ENCODE measurements at places on chromosomes 5 and 9.

GRCh38 chr5:154868702-154869101 lies 10.3 kb downstream of the CNOT8 start:
- no peak for DNase-seq

GRCh38 chr5:60163762-60164161 lies 270.2 kb upstream of the PDE4D start:
- DNase-seq: no peak

DNA sequence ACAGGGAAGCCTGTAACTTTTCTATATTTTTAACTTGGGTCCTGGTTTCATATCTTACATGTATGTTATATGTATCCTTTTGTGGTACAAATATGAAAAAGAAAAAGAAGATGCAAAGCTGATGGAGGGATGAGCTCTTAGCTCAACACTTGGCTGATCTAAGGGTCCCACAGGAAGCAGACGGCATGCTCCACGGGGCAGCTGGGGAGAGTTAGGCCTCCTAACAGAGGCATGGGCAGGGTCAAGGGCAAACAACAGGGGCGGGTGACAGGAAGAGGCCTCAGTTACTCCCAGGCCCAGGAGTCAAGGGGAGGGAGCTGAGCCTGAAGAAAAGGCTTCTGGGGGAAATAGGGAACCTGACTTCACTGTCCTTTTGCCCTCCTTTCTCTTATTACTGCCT lies 287.2 kb downstream of the ZSWIM6 start:
- no peak for DNase-seq

GRCh38 chr9:110918316-110919049 lies 119.8 kb downstream of the LPAR1 start:
- DNase-seq: peak; percentile 86

GRCh38 chr9:112308588-112308987 lies 24.8 kb downstream of the PTBP3 start:
- DNase-seq: no peak

DNA sequence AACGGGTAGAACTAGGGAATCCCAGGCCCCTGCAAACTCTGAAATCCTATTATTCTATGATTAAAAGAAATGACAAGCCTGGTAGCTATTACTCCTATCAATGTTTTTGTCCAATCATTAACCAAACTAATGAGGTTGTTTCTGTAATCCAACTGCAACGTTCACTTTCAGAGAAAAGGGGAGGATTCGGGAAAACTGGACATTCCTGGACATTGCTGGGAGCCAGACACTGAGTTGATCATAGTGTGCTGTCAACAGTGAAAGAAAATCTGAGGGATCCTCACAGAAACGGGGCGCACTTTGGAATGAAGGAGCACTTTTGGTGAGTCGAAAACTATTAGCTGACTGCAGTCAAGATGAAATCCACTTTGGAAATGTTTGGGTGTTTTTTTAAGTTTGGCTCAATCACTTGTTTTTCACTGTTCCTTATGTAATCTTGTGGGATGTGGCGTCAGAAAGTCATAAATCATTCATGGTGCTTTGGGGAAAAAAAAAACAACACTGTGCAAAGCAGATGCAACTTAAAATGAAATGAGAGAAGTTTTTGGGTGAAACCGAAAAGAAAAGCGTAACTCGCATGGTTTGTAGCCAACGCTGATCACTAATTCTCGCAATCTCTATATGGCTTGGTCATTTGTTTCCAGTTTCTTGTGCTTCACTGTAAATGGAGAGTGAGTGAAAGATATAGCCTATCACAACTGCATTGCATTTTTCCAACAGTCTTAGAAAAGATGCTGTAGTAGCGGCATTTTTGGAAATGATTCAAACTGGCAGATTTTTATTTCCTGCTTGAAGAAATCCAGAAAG lies 51.2 kb upstream of the ADRA1B start:
- DNase-seq: no peak

DNA sequence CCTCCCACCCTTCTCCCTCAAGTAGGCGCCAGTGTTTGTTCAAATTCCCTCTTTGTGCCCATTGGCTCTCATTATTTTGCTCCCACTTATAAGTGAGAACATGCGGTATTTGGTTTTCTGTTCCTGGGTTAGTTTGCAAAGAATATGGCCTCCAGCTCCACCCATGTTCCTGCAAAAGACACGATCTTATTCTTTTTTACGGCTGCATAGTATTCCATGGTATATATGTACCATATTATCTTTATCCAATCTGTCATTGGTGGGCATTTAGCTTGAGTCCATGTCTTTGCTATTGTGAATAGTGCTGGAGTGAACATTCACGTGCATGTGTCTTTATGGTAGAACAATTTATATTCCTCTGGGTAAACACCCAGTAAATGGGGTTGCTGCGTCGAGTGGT lies 63.0 kb upstream of the OTULINL start:
- no peak for DNase-seq

- no peak for DNase-seq
These were observed 80.9 kb upstream of the ASS1 start for GRCh38 chr9:130363755-130364404.

DNA sequence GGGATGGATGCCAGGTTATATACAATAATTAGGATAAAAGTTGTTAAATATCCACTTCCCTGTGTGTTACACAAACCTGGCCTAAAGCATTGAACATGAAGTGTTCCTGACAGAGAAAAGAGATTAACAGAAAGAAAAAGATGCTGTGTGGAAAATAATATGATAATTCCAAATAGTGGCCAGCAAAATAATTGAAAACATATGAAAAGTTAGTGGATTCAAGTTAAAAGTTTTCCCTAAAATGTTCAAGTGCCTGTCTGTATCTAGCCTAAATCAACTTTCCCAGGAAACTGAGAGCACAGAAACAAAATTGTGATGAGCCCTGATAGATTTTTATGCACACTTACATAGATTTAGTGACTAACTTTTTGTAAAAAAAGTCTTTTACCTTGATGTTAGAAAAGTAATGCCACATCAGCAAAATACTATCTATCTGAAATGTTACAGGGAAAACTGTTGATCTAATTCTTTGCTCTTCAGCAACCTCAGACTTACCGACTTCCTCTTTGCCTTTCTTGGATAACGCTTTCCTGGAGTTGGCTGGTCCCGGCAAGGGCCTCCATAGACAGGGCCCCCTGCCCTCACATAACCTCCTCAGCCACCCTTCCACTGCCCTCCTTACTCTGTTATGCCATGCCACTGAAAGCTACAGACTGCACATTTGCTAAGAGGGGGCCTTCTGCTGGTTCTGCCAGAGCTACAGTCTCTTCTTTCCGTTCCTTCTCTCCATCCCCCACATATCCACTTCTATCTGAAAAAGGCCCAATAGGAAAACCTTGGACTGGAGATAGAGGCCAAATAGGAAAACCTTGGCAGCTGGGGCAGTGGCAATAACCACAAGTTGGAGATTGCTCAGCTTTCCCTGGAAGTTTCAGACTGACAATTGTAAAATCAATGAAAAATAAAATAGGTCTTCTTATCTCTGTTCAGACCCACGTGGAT lies 44.4 kb downstream of the ZNF474 start:
- no peak for DNase-seq

- no peak for DNase-seq
These were observed 51.8 kb downstream of the ELAVL2 start for GRCh38 chr9:23774266-23774665.

All from bronchial epithelial cell (primary cell).